ENCODE measurements at places on chromosomes 7 and 10.
A peak's percentile ranks its signal among the peaks of the same experiment; 100 is the strongest.

- DNase-seq: peak; percentile 35
Observed at GRCh38 chr7:26629696-26630095, 234.7 kb downstream of the SKAP2 start.

DNA sequence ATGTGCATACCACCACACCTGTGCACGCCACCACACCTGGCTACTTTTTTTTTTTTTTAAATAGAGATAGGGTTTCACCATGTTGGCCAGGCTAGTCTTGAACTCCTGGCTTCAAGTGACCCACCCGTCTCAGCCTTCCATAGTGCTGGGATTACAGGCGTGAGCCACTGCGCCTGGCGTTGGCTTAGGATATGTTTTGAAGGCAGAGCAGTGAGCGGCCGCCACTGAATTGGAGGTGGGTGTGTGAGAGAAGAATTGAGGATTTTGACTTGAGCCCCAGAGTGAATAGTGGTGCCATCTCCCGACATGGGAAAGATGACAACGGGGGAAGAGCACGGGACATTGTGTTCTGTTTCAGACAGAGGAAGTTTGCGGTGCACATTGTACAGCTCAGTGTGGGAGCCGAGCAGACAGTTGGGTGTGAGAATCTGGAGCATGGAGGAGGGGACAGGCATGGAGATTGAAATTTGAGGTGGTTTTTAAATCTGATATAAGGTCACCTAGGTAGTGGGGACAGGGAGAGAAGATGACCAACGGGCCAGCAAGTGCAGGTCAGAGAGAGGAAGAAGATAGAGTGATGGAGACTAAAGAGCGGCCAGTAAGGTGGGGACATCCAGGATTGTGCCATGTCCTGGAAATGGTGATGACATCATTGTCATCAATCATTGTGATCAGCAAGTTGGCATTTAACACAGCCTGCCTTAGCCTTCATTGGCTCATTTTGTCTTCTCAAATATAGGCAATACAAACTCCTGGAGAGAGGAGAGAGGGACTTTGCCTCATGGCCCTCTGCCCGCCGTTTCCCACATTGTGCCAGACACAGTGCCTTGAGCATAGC is 35.8 kb downstream of the VWA2 start:
- no peak for DNase-seq

DNA sequence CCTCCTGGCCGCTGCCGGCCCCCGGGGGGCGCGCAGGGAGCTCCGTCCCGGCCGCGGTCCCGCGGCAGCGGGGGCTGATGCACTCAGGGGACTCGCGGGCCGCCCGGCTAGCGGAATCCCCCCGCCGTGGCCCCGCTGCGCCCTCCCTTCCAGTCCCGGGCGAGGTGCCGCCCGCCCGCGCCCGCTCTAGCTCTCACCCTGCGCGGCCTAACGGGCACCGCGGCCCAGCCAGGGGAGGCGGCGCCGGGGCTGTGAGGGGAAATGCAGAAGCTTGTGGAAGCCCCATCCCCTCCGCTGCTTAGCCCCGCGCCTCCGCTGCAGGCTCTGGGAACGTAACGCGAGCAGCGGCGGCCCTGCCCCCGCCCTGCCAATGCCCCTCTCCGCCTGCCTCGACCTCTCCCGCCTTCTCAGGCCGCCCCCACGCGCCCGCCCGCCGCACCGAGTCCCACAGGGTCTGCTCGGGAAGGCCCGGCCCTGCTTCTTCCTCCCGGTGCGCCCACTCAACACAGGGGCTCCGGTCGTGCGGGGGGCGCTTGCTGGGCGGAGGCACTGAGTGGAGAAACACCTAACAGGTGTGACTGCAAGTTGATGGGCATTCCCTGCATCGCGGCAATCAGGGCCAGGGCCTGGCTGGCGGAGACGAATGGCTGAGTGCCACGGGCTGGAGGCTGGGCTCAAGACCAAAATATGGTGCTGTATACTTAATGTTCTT is 384 bp upstream of the TMEM229A start:
- DNase-seq: peak; percentile 25

- no peak for DNase-seq
Observed at GRCh38 chr10:44757551-44758205, 153.5 kb upstream of the TMEM72 start.

- DNase-seq: no peak
Observed at GRCh38 chr7:55117286-55117685, 98.5 kb downstream of the EGFR start.

GRCh38 chr10:119871881-119872609 is 598 bp downstream of the MCMBP start:
- peak; percentile 76 for DNase-seq

DNA sequence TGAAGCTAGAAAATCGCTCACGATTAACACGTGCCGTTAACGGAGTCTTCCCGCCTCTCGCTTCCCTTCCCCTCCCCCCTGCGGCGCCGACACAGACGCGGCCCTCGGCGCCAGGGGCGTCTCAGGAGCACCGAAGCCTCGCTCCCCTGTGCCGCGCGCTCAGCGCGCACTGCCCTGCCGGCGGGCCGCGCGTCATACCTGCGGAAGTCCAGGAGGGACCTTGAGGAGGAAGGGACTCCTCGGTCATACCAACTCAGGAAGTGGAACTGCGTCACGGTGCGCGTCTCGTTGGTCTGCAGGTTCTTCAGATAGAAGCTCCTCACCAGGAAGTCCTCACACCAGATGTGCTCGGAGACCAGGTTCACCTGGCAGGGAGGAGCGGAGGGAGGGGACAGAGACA is 239.6 kb downstream of the DNAJB6 start:
- DNase-seq: peak; percentile 8

DNA sequence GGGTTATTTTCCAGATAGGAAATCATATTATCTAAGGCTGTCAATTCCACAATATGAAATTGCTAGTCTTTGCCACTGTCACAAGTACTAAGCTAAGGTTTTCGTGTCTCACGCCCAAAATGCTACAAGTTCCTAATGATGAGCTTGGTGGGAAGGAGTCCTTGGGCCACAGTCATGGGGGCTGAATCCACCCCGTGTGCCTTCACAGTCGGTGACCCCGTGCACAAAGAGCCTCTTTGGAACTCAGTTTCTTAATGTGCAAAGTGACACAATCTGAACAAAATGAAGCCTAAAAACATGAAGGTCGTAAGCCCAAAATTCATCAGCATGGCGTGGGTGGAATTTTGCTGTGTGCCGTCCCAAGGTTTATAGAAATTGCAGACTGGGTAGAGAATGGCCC is 337.0 kb upstream of the GALNT17 start:
- DNase-seq: no peak

DNA sequence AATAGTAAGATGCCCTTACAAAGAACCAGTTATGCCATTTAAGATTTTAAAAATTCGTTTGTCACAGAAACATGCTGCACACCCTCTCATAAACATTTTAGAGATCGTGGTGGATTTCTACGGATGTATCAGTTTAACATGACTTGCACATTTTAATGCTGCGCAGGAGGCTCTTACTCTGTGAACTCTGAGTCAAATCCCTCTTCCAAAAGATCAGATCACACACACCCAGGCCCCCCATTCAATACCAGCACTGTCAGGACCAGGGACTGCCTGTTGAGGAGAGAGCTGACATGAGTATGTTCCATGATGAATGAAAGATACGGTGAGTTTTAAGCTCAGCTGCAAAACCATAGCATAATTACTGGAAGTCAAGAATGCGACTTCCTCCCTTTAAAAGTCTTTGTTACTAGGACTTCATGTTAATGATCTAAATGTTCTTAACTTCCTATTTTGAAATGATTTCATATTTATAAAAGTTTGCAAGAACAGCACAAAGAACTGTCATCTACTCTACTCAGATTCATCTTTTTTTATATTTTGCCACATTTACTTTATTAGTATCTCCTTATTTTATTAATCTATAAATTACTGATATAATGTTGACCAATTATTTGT is 500.2 kb downstream of the GLRX3 start:
- DNase-seq: peak; percentile 41

DNA sequence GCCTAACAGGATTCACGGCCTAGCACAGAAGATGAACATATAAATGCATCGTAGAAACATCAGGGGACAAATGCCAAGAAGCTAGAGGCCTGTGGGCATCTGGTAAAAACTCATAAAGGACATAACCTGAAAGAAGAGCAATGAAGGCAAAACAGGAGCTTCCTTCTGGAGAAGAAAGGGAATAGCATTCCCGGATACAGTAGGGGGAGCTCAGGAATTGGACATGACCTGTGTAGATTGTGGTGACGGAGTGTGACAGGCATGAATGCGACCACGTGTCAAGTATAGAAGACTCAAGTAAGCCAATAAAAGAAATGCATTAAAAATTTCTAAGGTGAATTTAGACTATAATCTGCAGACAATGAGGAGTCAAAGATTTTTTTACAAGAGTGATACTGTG is 270.1 kb downstream of the AGMO start:
- no peak for DNase-seq

GRCh38 chr10:114250716-114251115 is 11.7 kb downstream of the VWA2 start:
- no peak for DNase-seq

- no peak for DNase-seq
Observed at GRCh38 chr10:125878957-125879835, 1.9 kb downstream of the DHX32 start.

DNA sequence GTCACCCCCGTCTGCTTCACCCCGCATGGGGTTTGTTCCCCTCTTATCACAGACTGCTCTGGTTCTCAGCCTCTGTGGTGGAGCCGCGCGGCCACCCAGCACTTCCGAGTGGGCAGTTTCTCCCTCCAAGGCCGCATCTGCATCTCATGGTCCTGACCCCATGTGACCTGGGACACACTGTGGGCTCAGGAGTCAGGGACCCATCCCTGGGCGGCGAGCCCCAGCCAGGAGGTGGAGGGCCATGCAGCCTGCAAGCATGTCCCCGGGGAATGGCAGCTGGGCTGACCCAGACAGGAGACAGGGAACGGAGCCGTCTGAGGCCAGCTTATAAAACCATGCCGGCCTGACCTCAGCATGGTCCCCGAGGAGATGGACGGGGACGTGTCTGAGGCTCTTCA is 25.2 kb upstream of the TTYH3 start:
- DNase-seq: no peak

DNA sequence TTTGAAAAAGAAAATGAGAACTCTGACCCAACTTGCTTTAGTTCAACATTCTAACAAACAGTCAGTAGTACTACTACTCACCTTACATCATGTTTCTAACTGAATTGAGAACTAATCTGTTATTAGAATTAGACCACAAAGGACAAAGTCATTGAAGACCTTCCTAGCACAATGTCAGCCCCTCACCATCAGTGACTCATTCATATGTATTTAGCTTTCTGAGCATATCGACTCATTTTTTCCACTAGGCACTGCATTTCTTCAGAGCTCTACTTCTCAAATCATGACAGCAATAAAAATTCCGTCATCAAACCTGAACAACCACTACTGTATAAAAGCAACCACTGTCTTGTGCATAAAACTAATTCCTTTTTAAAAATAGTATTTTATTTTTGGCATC is 4.4 kb upstream of the LRRN3 start:
- no peak for DNase-seq

DNA sequence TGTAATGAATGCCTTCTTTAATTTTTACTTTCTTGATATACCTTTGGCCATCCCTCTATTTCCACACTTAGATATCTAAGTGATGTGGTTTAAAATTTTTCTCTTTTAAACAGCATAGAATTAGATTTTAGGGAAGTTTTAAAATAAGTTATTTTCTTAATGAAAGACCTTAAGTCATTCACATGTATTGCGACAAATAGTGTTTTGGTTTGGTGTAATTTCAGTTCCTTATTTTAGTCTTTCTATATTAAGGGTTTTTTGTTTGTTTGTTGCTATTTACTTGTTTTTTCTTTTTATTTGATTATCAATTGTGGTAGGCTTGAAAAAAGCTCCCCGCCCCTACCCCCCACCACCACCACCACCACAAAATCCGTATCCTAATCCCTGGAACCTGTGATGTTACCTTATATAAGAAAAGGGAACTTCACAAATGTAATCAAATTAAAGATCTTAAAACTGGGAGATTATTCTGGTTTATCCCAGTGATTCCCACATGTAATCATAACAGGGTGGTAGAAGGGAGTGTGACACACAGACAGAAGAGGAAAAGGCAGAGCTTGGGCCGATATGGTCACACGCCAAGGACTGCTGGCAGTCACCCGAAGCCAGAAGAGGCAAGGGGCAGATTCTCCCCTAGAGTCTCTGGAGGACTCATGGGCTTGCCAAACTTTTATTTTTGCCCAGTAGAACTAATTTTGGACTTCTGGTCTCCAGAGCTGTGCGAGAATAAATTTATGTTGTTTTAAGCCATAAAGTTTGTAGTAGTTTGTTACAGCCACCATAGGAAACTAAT is 149.7 kb downstream of the NPSR1 start:
- no peak for DNase-seq

GRCh38 chr10:122139627-122140170 is 131.4 kb upstream of the BTBD16 start:
- DNase-seq: no peak

DNA sequence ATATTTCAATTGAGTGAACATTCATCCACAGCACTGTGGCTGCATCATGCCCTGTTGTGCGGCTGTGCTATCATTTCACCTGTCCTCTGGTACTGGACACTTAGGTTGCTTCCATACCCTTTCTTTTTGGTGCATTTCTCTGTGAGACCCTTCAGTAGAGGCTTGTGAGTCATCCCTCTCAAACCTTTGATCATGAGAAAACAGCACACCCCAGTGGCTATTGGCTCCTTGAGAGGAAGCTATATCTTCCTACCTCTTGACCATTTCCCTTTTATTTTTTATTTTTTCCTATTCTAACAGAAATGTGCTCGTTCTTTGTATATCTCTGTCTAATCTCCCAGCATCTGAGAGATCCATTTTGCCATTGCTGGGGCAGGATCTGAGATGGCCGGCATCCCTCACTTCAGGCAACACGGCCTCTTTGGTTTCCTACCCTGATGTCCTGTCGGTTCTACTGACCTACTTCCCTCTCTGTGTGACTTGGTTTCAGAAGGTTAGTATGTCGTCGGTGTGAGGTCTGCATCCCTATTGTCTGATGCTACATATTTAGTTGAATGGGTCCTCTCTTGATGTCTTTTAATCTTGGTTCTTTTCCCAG is 23.8 kb upstream of the PIK3AP1 start:
- DNase-seq: peak; percentile 71

- peak; percentile 75 for DNase-seq
Observed at GRCh38 chr7:3068530-3068929, 24.9 kb upstream of the CARD11 start.

GRCh38 chr7:3300221-3300650 is 816 bp upstream of the SDK1 start:
- DNase-seq: peak; percentile 17

- no peak for DNase-seq
Observed at GRCh38 chr7:143993924-143994323, 6.2 kb upstream of the OR6B1 start.

GRCh38 chr10:23538968-23539367 is 100.1 kb downstream of the OTUD1 start:
- no peak for DNase-seq

- no peak for DNase-seq
Observed at GRCh38 chr7:98628418-98628817, 11.3 kb downstream of the NPTX2 start.

GRCh38 chr10:133365461-133366129 is 7.6 kb downstream of the ECHS1 start:
- DNase-seq: no peak

GRCh38 chr10:3740157-3740871 is 44.7 kb downstream of the KLF6 start:
- peak; percentile 58 for DNase-seq

- no peak for DNase-seq
Observed at GRCh38 chr7:130853503-130854279, 119.7 kb upstream of the KLF14 start.

GRCh38 chr10:44989597-44990301 is 11.0 kb upstream of the ZNF22 start:
- DNase-seq: no peak
